ENCODE measurements at places on chromosomes 13 and 19. TPM values are rescaled to one million over a fixed set of nuclear protein-coding genes. Genes with fewer than 3 reads are reported as not detected.
A peak's percentile ranks its signal among the peaks of the same experiment; 100 is the strongest.

Gene IZUMO1
- total RNA-seq, result 1.2 TPM

Gene TRPM4
- total RNA-seq, result 19.8 TPM

Gene PEG3
- 35.8 TPM for total RNA-seq

DNA sequence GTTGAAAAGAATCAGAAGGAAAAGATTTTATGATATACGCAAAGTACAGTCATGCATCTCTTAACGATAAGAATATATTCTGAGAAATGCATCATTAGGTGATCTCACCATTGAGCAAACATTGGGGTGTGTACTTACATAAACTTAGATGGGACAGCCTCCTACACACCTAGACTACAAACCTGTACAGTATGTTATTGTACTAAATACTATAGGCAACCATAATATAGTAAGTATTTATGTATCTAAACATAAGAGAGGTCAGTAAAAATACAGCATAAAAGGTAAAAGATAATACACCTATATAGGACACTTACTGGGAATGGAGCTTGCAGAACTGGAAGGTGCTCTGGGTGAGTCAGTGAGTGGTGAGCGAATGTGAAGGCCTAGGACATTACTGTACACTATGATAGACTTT is 254.6 kb downstream of the SPRY2 start:
- DNase-seq, result no peak
- H3K4me1 ChIP-seq, result peaks cover 2% of the 10 kb centered on the region
- H3K4me3 ChIP-seq, result no peak overlapping the region
- no peak overlapping the region for H3K27ac ChIP-seq

DNA sequence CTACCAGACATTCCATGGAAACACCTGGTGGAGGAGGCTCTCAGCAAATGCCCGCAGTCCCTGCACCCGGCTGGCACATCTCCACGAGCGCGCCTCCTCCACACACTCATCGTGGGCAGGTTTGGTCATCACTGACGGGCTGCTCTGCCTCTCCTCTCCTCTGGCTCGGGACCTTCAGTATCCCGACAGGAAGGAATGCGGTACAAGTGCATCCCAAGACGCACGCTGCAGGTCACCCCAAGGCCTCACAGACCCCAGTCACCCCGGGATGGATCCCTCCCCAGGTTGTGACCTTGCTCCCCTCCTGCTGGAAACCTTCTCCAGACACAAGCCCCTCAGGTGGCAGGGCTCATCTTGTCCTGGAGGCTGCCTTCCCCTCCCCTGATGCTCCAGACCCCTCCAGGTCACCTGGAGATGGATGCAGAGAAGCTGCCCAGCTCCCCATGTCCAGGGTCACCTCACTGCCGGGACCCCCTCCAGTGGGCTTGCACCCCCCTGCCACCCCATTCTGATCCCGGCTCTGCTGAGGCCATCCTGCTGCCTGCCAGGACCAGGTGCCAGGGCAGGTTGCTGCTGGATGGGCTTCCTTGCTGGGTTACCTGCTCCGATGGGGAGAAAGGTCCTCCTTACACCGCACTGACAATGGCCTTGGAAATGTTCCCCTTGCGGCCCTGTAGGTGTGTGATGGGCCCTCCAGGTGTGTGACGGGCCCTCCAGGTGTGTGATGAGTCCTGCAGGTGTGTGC is 29.9 kb downstream of the C13orf46 start:
- no peak for DNase-seq
- H3K4me3 ChIP-seq, result no peak overlapping the region
- H3K27ac ChIP-seq, result no peak overlapping the region

GRCh38 chr13:23680845-23681669 is 110.8 kb downstream of the TNFRSF19 start:
- H3K4me3 ChIP-seq, result no peak overlapping the region
- H3K27me3 ChIP-seq, result no peaks in the 10 kb centered on the region
- H3K36me3 ChIP-seq, result no peaks in the 10 kb centered on the region
- peaks cover 1% of the 10 kb centered on the region for H3K4me1 ChIP-seq

GRCh38 chr19:55613396-55613795 is 7.9 kb downstream of the ZNF865 start:
- peaks cover 20% of the 10 kb centered on the region for H3K36me3 ChIP-seq
- H3K27me3 ChIP-seq, result no peaks in the 10 kb centered on the region
- H3K27ac ChIP-seq, result no peak overlapping the region
- DNase-seq, result no peak
- peaks cover under 1% of the 10 kb centered on the region for H3K4me1 ChIP-seq

- H3K27me3 ChIP-seq, result no peaks in the 10 kb centered on the region
- no peak for DNase-seq
- no peak overlapping the region for H3K4me3 ChIP-seq
- H3K36me3 ChIP-seq, result peaks cover 21% of the 10 kb centered on the region
Observed at GRCh38 chr13:100666124-100666523, 8.5 kb downstream of the TMTC4 start.

DNA sequence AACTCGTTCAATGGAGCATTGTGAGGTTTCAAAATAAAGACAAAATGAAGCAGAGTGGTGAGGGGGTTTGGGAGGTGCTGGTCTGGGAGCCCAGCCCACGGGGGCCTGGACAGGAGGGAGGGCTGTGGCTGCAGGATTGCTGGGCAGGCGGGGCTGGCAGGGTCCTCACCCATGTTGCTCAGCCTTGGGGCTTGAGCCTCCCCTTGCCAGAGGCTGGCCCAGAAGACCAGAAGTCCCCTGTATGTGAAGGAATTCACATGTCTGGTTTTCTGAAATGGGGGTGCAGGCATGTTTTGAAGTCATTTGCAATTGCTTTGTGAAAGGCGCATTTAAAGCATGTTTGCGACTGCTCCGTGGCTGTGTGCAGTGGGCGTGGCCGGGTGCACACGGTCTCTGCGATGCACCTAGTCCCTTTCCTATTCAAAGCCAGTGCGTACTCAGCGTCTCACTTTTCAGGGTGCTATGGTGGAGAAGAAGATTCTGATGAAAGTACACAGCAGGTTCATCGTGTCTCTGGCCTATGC is 2.3 kb downstream of the GRK1 start:
- no peaks in the 10 kb centered on the region for H3K36me3 ChIP-seq
- no peak overlapping the region for H3K27ac ChIP-seq
- DNase-seq, result no peak
- H3K4me3 ChIP-seq, result no peak overlapping the region
- H3K27me3 ChIP-seq, result no peaks in the 10 kb centered on the region

DNA sequence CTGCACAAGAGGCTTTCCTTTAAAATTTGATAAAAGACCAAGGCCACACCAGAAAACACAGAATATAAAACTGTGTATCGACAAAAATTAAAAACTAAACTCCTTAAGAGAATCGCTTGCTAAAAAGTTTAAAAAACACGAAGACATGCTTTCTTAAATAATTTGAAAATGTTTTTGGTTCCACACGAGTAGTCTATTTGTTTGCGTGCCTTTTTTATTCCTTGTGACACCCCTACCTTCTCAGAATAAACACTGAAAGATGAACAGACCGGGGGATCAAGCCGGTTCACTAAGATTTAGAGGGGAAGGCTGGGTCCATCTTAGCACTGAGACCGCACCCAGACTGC is 256.4 kb upstream of the STARD13 start:
- H3K27me3 ChIP-seq, result no peaks in the 10 kb centered on the region
- no peaks in the 10 kb centered on the region for H3K36me3 ChIP-seq
- DNase-seq, result no peak
- peak overlapping the region; percentile 42 for H3K4me3 ChIP-seq
- peak overlapping the region; percentile 97 for H3K27ac ChIP-seq

Measured in lung (tissue), 17 donors.